ENCODE measurements at places on chromosomes 12 and 14.

GRCh38 chr12:103848143-103848542, 7.1 kb upstream of the NT5DC3 start:
- DNase-seq, result no peak

GRCh38 chr12:103632554-103633216, 45.6 kb downstream of the STAB2 start:
- DNase-seq, result peak; percentile 5

GRCh38 chr12:47896633-47897032, 8.2 kb downstream of the VDR start:
- no peak for DNase-seq

GRCh38 chr14:100159865-100160533, 554 bp upstream of the DEGS2 start:
- no peak for DNase-seq

Data from head of caudate nucleus (tissue), 42 donors.